ENCODE measurements at places on chromosomes 3 and 15.

GRCh38 chr3:144294659-144295538 is 323.3 kb downstream of the DIPK2A start:
- no peak for DNase-seq

- DNase-seq: no peak
Observed at GRCh38 chr15:101042320-101042719, 123.2 kb downstream of the LRRK1 start.

- no peak for DNase-seq
Observed at GRCh38 chr15:92117261-92117731, 263.8 kb downstream of the SLCO3A1 start.

GRCh38 chr15:98937413-98938104 is 70.0 kb downstream of the PGPEP1L start:
- no peak for DNase-seq

DNA sequence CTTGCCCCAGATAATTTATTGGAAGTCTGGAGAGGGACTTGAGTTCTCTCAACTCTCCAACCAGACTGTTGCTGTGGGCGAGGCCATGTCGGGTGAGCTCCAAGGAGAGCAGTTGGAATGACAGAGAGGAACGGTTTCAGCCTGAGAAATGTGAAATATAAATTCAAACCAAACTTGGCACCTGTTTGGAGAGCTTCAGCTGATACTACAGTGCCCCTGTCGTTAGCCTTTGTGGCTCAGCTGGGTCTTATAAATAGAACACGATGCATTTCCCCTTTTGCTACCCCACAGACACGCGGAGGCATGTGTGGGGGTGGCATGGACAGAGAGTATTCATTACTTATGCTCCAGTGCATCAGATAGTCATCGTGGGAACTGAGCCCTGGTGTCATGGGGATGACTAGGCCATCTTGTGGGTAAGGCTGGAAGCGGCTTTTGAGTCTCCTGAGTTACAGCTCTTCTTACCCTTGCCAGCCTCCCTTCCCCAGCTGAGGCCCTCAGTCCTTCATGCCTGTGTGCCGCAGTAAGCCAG is 15.6 kb downstream of the SMAD3 start:
- peak; percentile 75 for DNase-seq

GRCh38 chr3:105672996-105673395 is 195.8 kb downstream of the CBLB start:
- DNase-seq: no peak

DNA sequence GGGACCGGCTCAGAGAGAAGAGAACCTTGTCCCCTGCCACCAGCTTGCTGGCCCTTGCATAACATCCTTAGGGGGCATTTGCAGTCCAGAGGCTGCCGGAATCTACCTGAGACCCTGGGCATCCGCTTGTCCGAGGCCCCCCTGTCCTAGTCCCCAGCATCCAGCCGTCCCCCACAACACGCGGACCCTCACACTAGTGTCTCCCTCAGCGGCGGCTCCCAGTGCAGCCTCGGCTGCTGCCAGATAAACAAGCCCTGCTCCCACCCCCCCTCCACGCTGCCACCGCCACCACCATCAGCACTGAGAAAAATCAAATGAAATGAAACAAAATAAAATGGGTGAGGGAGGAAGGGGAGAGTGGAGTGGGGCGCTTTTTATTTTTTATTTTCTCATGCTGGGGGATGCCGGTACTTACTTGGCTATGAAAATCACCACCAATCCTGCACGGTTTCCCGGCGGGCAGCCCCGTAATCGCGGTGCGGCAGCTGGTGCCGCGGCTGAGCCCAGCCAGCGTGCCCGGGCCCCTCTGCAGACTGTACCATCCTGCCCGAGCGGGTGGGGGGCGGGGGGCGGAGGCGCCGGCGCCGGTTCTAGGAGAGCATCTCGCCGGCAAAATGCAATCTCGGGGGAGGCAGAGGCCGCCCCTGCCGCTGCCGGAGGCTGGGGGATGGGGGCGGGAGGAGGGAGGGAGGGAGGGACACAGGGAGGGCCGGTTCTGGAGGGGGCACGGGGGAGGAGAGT is at the start of gene ATP2B2:
ATP2B2 (minus strand) TSS at position 537 of the 741 bp plus-strand sequence. CDS start 56,043 bp downstream, outside the sequence.
- DNase-seq: no peak

DNA sequence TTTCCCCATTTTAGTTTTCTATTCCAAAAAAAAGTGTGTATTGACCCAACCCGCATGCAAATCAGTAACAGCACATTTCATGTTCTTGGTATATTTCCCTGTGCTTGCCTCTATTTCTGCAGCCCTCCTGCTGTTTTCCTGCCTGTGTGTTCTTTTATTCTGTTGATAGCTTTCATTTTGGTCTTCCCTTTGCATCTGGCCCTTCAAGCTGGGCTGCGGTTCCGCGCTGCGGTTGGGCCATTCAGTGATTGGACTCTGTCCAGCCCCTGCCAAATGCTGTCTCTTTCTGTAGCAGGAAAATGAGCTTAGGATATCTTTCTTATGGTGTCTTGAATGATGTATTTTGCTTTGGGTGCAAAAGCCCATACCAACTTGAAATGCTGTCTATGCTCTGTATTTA is 49.9 kb downstream of the ZNF621 start:
- peak; percentile 69 for DNase-seq

- no peak for DNase-seq
Observed at GRCh38 chr15:86743283-86743903, 663.7 kb downstream of the AGBL1 start.

GRCh38 chr15:33448961-33449606 is 138.3 kb downstream of the RYR3 start:
- no peak for DNase-seq

- no peak for DNase-seq
Observed at GRCh38 chr3:105322570-105323273, 44.0 kb upstream of the ALCAM start.

- no peak for DNase-seq
Observed at GRCh38 chr3:172701751-172702150, 9.1 kb downstream of the NCEH1 start.

GRCh38 chr15:40769274-40770146 is at the start of gene C15orf62:
TSS of gene C15orf62 (plus strand) at chr15:40769980. CDS start at chr15:40770496, 516 bp downstream.
- no peak for DNase-seq

GRCh38 chr3:51280176-51280575 is 104.9 kb upstream of the MANF start:
- no peak for DNase-seq

GRCh38 chr3:62374341-62375218 is 1.2 kb upstream of the FEZF2 start:
- DNase-seq: no peak

GRCh38 chr3:9496893-9497292 is 56.7 kb downstream of the LHFPL4 start:
- no peak for DNase-seq

DNA sequence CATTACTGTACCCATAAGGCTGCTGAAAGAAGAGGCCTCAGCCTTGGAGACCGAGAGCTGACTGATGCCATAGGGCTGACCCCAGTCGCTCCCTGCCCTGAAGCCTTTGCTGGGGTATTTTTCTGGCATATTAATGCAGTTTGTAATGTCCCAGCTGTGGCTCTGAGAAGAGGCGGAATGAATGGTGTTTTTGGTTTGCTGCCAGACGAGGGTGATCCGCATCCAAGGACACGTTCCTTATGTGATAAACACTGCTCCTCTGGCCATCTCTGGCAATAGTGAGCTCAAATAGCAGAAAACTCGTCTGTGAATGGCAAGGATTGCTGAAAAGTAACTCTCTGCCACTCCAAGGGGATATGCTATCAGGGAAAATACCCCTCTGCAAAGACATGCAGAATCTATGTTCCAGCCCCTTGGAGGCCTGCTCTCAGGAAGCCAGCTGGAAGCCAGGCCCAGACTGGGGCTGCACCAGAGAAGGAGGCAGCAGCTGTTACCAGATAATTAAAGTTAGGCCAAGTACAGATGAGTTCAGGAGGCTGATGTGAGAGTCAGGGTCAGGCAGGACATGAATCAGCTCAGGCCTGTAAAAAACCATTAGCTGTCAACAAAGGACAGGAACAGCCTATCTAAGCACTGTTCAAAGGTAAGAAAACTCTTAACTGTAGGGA is 28.9 kb upstream of the KLHL6 start:
- peak; percentile 26 for DNase-seq

DNA sequence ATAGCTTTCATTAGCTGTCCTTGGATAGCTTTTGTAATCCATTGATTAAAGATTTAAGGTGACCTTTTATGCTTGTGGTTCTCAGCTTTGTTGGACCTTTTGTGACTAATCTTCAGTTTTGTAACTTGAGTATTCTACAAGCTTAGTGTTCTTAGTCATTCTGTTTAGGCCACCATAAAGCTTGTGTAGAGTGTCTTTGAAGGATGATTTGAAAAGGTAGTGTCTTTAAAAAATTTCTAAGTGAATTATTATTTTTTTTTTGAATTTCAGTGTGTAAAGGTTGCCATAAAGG is 7.5 kb downstream of the MORF4L1 start:
- DNase-seq: no peak

DNA sequence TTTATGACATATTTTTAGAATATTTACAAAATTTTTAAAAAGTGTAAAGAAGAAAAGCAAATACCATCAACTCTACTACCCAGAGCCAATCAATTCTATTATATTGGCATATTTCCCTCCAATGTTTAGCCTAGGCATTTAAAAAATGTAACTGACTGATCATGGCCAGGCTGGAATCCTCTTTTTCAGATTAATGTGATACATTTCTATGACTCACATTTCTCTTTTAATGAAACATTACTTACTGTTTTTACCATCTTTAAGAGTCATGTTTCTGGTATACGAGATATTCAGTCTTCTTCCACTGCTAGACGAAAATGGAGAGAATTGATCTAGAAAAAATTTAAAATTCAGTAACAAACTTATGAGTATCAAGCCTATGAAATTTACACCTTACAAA is 53.4 kb upstream of the DCUN1D1 start:
- DNase-seq: peak; percentile 79

DNA sequence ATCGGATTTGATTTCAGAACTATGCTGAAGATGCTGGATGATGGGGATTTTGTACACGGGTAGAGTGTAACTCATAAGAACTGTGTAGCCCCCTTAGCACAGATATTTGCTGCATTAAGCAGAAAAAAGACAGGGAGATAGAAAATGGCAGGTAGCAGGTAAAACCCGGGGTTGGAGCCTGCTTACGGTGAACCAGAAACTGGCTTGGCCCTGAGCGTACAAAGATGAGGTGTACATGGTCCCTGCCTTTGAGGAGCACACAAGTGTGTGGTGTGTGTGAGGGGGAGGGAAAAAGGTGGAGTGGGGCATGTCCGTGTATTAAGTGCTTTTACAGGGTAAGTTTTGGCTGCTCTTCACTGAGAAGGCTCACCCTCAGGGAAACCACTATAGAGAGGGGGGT is 3.5 kb downstream of the LPP start:
- no peak for DNase-seq

GRCh38 chr3:164113371-164114332 is 964.6 kb downstream of the SI start:
- DNase-seq: no peak

DNA sequence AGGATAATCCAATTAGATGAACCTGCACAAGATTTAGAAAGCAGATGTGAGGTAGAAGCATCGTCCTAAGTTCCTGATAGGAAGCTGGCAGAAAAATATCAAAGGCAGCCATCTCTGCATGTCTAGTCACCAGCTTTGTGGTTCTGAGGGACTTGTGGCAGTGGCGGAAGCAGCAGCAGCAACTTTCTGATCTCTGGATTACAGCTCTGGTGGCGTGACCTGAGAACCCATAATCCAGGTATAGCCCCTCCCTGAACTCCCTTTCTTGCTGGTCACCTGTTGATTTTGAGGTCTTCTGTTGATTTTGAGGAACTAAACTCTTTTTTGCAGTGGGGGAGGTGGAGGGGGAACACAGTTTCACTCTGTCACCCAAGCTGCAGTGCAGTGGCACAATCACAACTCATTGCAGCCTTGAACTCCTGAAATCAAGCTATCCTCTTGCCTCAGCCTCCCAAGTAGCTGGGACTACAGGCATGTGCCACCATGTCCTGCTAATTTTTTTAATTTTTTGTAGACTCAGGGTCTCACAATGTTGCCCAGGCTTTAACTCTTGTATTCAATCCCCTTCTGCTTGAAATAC is 7.9 kb downstream of the FSIP1 start:
- no peak for DNase-seq

DNA sequence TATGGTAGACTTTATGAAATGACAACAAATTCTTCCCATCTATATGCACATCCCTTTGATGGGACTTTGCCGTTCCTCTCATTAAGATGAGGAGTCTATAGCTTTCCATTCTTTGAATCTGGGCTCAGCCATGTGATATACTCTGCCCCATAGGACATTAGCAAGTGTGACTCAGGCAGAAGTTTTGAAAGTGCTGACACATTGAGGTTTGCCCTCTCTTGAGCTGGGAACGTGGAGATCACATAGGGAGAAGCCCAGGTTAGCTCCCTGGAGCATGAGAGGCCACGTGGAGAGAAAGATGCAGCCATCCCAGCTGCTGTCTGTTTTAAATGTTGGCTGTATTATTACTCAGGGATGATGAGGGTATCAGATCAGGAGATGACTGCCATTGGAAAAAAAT is 67.7 kb upstream of the OXTR start:
- peak; percentile 78 for DNase-seq

- peak; percentile 81 for DNase-seq
Observed at GRCh38 chr3:177618873-177619733, 421.8 kb upstream of the TBL1XR1 start.

- no peak for DNase-seq
Observed at GRCh38 chr3:72614394-72615074, 233.7 kb downstream of the SHQ1 start.

DNA sequence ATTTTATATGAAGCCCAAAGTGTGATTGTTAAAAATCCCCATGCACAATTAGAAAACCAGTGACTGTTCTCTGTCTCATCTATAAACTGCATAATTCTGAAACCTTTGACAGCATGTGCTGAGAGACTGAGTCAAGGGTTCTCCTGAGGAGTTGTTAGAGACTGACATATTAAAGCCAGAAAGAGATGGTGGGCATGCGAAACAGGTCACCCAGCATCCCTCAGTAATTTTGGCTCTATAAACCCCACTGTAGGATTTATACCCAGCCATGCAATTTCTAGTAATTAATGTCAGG is 3.6 kb downstream of the VGLL3 start:
- no peak for DNase-seq

DNA sequence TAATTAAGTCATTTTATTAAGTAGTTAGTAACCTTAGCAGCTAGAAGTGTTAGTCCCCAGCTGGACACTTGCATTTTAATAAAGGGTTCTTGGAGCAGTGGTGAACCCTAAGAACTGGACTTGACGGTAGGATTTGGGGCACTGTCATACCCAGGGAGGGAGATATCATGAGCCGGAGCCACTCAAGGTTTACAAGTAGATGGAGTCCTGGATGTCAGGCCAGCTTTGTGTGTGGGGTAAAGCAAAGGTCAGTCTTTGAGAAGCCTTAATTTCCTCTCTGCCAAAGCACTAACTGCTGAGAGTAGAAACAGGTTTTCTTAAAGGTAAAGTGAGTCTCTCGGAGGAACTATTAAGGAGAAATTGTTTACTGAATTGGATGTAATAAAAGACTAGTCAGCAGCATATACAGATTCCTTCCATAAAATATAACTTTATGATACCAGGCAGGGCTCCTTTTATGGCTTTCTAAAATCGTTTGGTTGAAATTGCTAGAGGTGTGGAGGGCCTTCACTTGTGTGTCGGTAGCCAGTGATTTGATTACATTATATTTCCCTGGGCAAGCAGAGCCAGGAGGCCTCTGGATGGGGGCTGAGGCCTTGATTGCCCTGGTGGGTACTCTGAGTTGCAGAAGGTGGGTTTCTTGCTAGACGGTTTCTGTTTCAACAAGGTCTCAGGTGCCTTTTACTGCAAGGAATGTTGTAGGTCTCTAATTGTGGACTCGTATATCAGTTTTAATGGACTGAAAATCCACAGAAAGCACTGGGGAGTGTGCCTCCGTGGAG is 23.1 kb downstream of the SQOR start:
- no peak for DNase-seq

GRCh38 chr3:34837848-34838741 is 801.2 kb upstream of the ARPP21 start:
- no peak for DNase-seq

- no peak for DNase-seq
Observed at GRCh38 chr3:23583980-23584740, 221.6 kb upstream of the UBE2E1 start.

Measured in fibroblast of skin of scalp (primary cell).